Stimulated activated CD8-positive, alpha-beta memory T cell treated with anti-CD3 and anti-CD28 coated beads, Interleukin-4, amount 100 ng/mL, for 4 hours (primary cell): ENCODE measurements at places on chromosomes 4 and X.

DNA sequence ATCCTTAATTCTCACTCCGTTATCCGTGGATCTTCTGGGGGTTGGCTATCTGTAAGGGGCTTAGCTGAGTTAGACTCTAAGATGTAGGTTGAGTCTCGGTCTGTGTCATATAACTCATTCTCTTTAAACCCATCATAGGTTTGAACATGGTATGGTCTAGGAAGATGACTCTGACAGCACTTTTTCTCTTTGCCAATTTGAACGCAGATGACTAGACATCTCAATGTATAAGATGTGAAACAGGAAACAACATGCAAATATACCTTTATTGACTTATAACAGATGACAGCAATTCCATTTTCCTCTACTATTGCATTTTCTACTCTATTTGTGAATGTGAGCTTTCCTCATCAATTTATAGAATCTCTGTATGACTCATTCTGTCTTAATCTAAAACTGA is 634.8 kb upstream of the MAGEB2 start:
- DNase-seq = no peak

GRCh38 chr4:189656641-189657040 is 284.0 kb upstream of the FRG1 start:
- no peak for DNase-seq

DNA sequence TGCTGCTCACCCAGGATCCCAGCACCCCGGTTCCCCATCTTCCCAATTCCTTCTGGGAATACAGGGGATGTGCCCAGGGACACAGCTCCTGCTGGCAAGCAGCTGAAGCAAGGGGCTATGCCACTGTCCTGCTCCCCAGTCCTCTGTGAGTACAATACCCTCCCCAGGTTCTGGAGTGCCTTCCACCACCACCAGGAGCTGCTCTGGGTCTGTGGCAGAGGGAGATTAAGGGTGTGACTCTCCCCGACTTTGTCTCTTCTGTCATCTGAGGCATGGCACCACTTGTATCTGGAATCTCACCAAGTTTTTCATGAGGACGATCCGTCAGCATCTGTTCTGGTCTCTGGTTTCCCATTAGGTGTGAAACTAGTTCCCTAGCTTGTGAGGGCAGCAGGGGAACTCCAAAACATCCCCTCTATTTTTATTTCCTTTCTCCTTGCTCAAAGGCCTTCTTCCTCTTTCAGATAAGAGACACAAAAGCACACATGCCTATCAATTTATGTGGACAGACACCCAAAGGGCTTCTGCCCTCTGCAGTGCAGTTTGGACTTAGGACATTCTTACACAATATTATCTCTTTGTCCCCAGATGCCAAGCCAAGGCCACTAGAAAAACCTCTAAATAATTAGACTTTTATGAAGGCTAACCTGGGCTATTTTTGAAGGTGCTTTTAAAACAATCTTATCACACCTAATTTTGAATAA is 26.8 kb downstream of the MGST2 start:
- no peak for DNase-seq

GRCh38 chr4:99201690-99202089 is 17.4 kb downstream of the ADH6 start:
- no peak for DNase-seq

DNA sequence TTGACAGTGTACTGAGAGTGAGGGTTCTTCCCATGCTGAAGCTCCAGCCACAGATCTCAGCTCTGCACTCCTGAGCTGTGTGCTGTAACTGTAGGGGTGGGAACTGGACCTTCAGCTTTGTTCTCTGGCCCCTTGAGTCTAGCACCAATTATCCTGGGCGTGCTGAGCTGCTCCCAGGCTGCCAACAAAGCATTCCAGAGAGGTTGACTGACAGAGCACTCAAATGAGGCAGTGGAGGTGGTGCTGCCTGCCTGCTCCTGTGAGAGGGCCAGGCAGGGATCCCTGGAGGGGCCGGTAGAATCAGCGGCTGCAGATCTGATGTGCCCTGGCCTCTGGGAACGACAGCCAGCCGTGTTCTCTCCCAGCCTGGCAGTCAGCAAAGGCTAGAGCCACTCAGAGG is 375.7 kb upstream of the AADAT start:
- DNase-seq = no peak

GRCh38 chrX:149060921-149061320 is 444.2 kb downstream of the IDS start:
- no peak for DNase-seq

DNA sequence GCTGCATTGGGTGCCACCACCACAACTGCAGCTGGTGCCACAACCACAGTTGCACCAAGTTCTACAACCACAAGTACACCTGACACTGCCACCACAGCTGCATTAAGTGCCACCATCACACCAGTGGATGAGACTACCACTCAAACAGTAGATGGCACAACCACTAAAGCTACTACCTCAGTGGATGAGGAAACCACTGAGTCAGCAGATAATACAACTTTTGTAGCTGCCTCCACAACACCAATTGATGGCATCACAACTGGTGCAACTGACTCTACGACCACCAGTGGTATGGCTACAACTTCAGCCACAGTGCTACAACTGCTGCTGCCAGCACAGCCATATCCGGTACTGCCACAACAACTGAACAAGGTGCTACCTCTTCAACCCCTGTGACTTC is 35.1 kb upstream of the CABS1 start:
- no peak for DNase-seq
